Activated T-helper 9 cell treated with anti-CD3 and anti-CD28 coated beads, Interleukin-2, amount 50 U/mL, for 16 hours (primary cell): ENCODE measurements at places on chromosomes 6 and 20.
A peak's percentile ranks its signal among the peaks of the same experiment; 100 is the strongest.

DNA sequence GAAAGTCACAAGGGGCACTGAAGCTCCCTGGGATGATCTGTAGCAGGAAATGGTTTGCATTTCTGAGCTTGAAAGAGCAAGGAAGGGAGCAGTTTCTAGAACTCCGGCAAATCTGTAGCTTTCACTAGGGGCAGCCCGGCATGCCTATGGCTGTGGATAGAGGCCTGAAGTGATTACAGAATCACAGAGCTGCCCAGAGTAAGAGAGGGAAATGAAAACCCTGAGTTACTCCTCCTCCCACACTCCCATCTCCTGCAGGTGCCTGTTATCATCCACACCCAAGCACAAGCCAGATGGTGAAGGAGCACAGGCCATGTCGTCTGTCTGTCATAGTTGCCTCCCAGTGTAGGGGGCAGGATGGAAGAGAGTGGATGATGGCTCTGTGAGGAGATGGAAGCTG lies 37.1 kb downstream of the HLA-F start:
- no peak for DNase-seq

GRCh38 chr6:134318236-134318973 lies 493 bp upstream of the SGK1 start:
- DNase-seq: no peak

DNA sequence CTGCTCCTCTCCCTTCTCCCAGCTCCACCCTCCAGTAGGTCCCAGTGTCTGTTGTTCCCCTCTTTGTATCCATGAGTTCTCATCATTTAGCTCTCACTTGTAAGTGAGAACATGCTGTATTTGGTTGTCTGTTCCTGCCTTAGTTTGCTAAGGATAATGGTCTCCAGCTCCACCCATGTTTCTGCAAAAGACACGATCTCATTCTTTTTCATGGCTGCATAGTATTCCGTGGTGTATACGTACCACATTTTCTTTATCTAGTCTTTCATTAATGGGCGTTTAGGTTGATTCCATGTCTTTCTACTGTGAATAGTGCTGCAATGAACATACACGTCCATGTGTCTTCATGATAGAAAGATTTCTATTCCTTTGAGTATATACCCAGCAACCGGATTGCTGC lies 136.6 kb downstream of the MYLK4 start:
- DNase-seq: no peak

DNA sequence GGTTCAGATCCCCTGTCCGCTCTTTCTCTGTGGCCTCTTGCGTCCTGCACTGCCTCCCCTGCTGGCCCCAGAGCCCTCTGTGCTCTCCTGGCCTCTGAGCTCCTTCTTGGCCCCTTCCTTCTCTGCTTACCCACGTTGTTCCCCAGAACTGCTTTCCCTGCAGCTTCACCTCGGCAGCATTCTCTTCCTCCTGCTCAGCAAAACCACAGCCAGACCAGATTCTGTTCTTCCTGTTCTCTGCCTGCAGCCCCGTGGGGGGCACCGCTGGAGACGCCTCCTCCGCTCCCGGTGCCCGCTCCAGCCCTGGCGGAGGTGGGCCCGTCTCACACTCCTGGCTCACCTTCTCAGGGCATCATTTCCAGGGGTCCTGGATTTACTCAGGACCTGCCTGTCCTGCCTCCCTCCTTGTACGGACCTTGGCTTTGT lies 59.7 kb downstream of the TCP11 start:
- DNase-seq: no peak

DNA sequence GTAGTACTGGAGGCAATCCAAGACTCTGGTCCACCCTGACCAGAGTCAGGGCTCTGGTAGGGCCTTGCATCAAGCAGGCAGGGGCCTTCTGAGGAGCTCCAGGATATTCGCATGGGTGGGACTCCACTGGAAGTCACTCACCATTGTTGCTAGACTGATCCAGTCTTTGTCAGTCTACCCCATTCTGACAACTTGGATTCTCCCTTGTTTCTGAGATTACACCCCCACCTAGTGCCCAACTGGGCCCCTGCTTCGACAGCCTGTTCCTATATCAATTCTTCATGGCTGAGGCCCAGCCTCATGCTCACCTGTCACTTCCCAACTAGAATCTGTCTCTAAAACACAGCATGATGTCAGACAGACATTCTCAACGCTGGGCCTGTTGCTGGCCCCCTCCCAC lies 5.2 kb downstream of the SLC35D3 start:
- DNase-seq: no peak

GRCh38 chr6:20717743-20718142 lies 183.5 kb downstream of the CDKAL1 start:
- no peak for DNase-seq

- DNase-seq: no peak
Measured at GRCh38 chr20:33046412-33046811, 7.3 kb upstream of the BPIFB3 start.

DNA sequence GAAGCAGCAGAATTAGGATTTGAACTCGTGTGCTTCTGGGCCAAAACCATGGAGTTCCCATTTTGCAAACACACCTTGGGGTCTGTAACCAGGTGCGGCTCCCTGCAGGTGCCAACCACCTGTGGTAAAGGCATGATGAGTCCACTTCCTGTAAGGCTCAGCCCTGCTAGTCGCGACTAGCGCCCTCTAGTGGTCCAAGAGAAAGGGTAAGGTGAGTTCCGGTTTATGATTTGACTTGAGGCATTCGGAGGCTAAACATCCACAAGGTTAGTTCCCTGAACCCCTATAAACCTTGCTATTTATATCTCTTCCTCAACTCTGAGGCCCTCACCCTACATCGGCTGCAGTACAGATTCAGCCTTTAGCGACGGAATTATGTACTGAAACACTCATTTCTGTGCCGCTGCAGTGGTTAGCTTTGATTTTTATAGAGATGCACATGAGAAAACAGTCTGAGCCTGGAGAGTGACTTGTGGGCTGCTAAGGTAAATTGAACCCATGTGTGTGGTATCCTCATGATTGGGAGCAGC lies 173.4 kb downstream of the PLCB1 start:
- DNase-seq: peak; percentile 54

GRCh38 chr20:53045941-53046340 lies 73.8 kb downstream of the TSHZ2 start:
- DNase-seq: no peak

DNA sequence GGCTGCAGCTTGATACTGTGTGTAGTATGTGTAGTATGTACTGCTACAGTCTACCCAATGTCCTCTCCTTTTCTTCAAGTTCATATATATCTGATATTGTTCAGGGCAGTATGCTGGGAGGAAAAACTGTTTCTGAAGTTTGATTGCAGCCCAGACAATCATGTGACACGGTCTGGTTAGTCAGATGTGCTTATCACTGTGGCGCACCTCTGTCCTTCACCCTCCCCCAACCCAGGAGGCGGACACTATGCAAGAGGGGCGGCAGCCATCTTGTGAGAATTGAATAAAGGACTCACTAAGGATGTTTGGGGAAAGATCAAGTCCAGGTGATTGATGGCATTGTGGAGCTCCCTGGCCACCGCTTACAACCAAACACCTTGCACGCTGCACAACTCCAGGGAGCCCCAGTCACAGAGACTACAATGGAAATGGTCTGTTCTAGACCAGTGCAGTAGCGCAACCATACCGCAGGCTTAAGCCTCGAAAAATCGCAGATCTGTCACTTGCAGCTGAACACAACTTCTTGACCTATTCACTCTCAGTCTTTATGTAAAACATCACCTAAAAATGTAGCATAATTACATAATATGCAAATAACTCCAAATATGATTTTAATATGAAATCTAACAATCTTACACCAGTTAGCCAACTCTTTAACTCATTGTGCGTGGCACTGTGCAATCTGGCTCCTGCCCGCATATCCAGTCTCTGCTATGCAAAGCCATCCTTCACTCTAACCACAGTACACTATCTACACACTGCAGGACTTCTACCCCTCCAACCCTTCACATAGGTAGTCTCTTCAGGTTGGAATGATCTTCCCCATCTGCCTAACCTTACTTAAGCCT lies 79.3 kb downstream of the VGLL2 start:
- no peak for DNase-seq

DNA sequence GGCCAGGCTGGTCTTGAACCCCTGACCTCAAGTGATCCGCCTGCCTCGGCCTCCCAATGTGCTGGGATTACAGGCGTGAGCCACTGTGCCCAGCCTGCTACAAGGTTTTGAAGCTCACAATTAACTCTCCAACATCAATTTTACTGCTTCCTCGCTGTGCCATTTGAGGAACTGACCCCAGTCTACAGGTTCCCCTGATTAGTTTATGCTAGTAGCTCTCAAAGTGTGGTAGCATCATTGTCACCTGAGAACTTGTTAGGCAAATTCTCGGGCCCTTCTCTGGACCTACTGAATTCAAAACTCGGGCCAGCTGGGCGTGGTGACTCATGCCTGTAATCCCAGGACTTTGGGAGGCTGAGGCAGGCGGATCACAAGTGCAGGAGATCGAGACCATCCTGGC lies 49.4 kb downstream of the MCUR1 start:
- DNase-seq: no peak

DNA sequence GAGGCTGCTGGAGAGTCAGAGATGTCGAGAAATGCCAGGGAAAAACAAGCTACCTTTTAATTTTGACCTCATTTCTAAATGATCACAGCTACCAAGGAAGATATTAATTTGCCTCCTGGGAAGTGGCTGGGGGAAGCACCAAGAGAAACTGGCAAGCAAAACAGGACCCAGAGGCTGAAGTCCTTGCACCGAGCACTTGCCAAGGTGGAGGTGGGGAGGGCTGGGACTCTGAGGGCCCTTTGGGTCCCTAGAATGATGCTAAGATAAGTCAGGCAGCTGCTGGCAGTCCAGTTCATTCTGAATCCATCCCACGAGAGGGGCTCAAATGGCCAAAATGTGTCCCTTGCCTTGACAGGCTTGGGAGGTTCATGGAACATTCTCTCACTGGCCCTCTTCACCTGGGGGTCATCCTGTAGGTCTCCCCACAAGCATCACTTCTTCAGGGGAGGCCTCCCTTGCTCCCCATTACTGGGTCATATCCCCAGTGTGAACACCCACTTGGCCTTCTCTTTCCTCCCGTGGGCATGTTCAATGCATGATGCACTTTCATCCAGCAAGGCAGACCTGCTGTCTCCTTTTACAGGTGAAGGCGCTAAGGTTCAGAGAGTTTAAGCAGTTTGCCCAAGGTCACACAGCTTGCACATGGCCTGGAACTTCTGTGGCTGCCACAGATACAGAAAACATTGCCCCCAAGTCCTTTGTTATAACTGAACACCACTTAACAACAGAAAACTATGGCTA lies 39.1 kb upstream of the BLCAP start:
- no peak for DNase-seq

DNA sequence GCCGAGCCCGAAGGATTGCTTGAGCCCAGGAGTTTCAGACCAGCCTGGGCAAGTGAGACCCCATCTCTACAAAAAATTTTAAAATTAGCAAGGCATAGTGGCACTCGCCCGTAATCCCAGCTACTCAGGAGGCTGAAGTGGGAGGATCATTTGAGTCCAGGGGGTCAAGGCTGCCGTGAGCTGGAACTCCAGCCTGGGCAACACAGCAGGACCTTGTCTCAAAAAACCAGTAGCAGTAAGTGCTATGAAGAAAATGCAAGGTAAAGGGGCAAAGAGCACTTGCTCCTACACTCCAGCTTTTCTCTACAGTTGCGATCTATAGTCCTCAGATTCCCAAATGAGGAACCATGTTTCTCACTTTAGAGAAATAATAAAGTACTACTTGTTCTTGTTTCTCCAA lies 1.8 kb upstream of the DDX39B start:
- DNase-seq: no peak

DNA sequence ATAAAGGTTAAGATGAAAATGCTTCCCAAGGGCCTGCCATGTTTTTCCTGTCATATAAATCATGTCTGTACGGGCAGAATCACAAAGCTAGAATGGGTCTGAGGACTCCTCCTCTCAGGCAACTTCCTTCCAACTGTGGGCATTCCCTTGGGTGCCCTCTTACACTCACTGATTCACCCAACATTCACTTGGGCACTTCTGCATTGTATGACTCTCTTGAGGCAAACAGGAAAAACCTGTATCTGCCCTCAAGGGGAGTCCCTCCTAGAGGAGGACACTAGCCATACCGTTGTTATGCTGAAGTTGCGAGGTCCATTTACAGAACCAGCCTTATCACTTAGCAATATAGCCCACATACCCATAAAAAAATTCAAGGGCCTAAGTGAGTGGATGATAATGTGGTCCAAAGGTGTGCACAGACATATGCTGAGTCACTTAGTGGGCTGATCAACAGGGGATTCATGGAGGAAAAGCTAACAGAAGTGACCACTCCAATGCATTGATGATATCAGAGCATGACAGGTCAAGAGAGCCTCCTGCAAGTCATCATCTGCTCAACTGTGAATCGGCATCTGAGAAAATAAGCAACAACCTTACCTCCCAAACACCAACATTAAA lies 131.1 kb downstream of the ATXN1 start:
- DNase-seq: no peak

DNA sequence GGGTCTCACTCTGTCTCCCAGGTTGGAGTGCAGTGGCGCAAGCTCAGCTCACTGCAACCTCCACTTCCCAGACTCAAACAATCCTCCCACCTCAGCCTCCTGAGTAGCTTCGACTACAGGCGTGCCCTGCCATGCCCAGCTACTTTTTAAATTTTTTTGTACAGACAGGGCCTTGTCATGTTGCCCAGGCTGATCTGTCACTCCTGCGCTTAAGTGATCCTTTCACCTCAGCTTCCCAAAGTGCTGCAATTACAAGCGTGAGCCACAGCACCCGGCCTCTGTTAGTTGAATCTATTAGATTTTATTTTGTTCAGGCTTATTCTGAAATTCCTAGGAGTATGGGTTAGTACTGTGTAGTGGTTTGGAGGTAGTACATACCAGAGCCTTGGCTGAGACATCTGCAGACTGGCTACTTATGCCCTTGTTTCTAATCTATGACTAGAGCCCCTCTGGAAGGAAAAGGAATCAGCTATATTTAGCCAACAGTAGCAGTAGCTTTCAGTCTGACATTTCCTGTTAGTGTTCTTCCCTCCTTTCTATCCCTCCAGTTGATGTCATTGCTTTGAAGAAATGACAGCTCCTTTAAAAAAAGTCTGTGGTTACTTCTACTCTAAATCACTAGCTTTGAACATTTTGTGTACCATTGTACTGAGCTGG lies 74.4 kb downstream of the ITCH start:
- no peak for DNase-seq

DNA sequence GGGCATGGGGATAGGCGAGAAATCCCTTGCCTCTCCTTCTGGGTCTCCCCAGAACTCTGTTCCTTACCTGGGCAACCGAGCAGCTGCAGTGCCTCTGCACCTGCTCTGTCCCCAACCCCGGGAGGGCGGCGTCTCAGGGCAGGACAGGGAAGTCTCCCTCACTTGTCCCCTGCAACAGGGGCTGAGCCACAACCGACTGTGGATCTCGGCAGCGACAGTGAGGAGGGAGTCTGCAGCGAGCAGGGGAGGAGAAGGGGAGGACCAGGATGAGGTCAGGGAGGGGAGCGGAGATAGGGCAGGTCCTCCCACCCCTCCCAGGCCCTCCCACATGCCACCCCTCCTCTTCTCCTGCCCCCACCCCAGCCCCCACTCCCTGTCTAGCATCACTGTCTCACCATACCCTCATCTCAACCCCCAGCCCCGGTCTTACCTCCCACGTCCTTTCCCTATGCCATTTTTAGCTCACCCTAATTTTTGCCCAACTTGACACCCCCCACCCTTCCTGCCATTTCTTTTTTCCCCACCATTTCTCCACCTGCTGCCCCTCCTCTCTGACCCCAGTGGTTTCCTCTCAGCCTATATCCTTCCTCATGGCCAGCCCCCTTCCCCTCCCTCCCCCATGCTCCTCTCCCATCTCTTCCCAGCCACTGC lies at the start of gene TNXB:
Gene TNXB, minus strand, starts transcription at position 225 of the 651 bp plus-strand sequence. CDS start 11,140 bp downstream, outside the sequence.
- no peak for DNase-seq

- DNase-seq: no peak
Measured at GRCh38 chr6:36758516-36759147, 61.0 kb downstream of the RAB44 start.
